Stimulated activated CD4-positive, alpha-beta T cell treated with anti-CD3 and anti-CD28 coated beads, Interleukin-1b, Interleukin-23, amount 100 ng/mL, for 1 hour (primary cell): ENCODE measurements at places on chromosomes 7 and 10.

DNA sequence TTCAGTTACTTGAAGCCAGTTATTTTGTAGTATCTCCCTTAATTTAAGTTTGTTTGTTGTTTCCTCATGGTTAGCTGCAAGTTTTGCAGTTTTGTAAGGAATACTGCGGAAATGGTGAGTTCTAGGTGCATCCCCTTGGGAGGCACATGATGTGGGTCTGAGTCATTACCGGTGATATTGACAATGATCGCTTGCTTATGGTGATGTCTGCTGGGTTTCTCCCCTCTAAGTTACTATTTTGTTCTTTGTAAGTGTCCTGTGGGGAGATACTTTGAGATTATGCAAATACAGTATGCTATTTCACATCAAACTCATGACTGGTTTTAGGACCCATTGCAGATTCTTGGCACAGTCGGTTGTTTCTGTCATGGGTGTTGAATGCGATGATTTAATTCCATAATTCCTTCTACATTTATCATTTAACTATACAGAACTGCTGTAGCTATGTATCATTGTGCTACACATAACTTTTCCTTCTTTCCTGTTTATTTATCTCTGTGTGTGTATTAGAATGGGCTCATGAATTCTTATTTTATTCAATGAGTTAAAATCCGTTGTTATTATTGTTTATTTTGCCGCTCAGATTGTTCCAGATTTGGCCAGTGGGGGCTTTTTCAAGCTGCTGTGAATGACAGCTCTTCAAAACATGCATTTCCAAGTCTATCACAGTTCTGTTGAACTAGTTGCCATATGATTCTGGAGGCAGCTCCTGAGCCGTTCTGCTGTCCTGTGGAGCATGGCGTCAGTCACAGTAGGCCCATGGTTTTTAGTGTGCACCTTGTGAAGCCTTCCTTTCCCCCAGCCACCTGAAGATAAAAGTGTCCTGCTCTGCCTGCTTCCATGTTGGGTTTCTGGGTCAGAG lies 18.4 kb downstream of the TSPAN14 start:
- DNase-seq: no peak

DNA sequence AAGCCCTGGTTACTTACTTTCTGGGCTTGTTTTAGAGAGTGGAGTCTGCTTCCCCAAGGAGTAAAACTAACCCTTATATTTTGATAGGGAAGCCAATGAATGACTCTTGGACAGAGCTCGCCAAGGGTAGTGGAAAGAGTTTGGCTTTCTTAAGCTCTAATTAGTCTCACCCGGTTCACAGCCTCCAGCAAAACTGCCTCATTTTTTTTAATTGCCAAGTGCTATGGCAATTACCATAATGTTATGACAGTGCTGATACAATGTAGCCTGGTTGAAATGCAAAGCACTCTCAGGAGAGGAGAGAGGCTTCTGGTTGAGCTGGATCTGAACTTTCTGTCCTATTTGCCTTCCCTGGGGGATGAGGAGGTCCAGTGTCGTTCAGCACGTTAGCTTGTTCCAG lies 376.1 kb upstream of the CHRM2 start:
- no peak for DNase-seq

GRCh38 chr7:31098642-31099360 lies 46.7 kb downstream of the ADCYAP1R1 start:
- DNase-seq: no peak

DNA sequence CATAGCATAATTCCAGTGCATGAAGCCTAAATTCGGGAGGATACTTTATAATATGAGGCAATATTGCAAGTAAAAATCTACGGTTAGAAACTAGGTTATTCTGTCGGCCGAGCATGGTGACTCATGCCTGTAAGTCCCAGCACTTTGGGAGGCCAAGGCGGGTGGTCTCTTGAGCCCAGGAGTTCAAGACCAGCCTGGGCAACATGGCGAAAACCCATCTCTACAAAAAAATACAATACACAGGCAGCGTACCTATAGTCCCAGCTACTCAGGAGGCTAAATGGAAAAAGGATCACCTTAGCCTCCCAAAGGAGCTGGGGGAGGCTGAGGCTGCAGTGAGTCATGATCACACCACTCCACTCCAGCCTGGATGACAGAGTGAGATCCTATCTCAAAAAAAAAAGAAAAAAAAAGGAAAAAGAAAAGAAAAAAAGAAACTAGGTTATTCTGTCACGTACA lies 14.2 kb downstream of the SKAP2 start:
- no peak for DNase-seq

GRCh38 chr7:55569797-55570196 lies 2.5 kb downstream of the VOPP1 start:
- DNase-seq: no peak

GRCh38 chr7:106462365-106462859 lies 177.6 kb upstream of the NAMPT start:
- DNase-seq: no peak

GRCh38 chr7:41792120-41792519 lies 89.2 kb upstream of the INHBA start:
- DNase-seq: no peak

DNA sequence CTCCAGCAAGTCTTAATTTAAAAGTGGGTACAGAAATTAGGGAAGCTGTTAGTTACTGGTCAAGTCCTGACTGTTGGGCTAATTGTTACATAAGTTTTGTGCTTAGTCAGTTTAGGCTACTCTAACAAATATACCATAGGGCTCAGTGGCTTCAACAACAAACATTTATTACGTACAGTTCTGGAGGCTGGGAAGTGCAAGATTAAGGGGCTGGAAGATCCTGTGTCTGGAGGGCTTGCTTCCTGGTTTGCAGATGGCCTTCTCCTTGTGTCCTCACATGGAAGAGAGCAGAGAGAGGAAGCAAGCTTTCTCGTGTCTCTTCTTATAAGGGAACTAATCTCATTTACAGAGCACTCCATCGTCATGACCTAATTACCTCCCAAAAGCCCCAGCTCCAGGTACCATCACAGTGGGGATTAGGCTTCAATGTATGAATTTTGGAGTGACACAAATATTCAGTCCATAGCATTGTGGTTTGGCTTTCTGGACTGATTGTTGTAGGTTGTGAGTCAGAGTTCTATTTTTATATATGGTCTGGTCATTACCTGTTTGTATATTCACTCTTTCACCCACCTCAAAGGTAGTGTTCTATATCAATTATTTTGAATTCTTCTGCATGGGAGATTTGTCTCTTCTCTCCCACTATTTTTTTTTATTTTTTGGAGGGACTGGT lies 17.1 kb downstream of the ST7 start:
- DNase-seq: no peak

DNA sequence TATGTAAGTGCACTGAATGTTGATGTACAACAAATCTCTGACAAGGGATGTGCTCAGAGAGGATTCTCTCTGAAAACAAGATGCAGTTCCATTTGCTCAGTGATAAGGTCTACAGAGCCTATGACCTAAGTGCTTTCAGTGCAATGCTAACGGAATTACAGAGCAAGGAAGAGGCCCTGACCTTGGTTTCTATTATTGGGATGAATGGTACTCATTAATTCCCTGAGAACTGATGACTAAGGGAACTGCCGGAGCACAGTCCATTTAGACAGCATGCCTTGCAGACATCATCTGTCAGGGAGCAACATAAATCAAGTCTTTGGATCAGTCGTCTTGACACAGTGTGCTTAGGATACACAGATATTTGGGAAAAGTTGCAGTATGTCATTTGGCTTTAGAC lies 340.8 kb downstream of the PHTF2 start:
- no peak for DNase-seq

GRCh38 chr10:58341947-58342346 lies 7.1 kb downstream of the UBE2D1 start:
- DNase-seq: no peak

DNA sequence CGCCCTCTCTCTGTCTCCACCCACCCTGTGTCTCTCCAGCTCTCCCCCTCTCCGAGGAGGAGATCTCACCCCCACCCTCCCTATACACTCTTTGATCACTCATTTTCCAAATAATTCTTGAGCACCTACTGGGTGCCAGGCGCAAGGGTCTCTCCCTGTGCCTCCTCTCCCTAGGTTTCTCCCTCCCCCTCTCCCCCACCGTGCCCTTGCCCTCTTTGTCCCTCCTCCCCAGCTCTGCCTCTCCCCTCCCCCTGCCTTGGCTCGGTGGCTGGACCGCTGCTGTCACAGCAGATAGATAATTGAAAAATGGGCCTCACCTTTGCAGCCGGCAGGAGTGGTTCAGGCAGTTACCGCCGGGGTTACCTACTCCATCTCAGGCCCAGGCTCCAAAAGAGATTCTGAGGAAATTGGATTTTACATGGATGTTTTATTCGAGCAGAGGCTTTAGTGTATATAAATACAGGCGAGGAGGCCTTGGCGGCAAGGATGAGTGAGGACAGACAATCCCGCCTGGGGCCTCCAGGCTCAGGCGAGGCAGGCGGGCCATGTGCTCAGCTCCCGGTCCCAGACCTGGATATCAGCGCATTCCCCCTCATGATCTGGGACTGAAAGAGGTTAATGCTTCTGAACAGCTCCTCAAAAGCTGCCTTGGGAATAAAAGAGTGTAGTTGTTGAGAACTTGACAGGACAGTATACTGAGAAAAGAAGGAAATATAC lies 60.8 kb upstream of the BTRC start:
- DNase-seq: no peak

DNA sequence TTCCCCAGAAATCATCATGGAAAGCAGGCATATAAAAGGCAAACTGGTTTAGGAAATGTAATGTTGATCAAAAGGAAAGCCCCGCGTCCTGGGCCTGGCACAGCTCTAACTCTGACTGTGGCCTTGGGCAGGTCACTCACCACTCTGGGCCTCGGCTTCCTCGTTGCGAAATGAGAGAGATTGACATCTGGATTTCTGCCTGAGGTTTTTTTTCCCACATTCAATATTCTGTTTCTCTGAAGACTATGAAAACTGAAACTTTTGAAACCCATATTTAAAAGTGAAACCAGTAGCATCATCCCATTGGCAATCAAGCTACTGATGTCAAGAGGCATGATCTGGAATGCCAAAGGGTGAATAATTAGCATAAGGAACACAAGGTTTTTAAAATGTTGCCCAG lies 369.7 kb upstream of the NPVF start:
- DNase-seq: no peak

GRCh38 chr10:96468845-96469244 lies 44.9 kb downstream of the TLL2 start:
- DNase-seq: no peak

DNA sequence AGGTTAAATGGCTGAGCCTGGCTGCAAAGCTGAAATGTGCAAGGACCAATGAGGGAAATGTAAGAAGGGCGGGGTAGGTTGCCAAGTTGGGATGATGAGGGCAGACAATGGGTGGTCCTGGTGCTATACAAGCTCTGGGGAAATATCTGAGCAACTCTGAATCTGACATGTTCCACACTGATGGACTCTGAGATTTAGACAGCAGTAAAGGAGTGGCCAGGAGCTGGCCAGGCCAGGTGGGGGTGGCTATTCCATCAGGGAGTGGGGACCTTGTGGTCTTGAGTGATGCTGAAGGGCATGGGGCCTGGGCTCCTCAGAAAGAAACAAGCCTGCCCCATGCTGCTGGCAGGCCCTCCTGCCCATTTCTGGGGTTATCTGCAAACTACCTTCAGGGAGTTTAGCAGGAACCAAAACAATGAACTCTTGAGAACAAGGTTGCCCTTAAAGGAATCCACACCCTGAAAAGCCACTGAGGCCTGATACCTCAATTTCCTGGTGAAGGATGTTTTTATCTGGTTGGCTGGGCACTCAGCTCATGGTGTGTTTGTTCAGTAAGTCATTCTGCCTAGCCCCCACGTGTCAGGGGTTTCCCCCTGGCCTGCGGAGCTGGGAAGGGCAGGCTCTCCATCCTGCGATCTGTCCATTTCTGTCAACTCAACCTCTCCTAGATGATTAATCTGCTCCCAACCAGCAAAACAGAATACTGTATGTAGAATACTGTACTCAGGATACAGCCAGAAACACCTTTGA lies 143.3 kb upstream of the TNS3 start:
- DNase-seq: no peak

DNA sequence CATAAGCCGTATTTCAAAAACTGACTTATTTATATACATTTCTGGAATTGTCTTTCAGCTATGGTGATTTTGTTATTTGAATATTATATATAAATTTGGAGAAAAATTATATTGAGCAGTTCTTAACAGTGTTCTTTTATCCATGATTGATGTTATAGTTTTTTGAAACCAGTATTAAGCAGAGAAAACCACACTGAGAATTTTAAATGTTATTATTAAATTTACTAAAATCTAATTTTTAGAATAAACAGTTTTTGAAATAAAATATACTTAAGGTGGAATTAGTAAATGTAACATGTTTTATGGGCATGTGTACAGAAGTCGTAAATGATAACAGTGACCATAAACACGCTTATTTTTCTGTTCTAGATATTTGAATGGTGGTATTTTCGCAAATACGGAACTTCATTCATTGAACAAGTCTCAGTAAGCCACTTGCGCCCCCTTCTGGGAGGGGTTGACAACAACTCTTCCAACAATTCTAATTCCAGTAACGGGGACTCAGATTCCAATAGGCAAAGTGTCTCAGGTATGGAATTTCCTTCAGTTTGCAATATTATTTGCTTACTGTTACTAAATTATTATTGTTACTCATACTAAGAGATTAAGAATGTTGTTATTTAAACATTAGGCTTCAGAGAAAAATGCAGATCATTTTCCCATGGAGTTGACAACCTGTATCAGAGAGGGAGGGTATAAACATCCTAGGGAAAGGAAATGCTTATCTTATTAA lies 166.1 kb downstream of the ST7 start:
- peak; percentile 70 for DNase-seq

GRCh38 chr10:71598621-71599055 lies 120.9 kb downstream of the C10orf105 start:
- no peak for DNase-seq

DNA sequence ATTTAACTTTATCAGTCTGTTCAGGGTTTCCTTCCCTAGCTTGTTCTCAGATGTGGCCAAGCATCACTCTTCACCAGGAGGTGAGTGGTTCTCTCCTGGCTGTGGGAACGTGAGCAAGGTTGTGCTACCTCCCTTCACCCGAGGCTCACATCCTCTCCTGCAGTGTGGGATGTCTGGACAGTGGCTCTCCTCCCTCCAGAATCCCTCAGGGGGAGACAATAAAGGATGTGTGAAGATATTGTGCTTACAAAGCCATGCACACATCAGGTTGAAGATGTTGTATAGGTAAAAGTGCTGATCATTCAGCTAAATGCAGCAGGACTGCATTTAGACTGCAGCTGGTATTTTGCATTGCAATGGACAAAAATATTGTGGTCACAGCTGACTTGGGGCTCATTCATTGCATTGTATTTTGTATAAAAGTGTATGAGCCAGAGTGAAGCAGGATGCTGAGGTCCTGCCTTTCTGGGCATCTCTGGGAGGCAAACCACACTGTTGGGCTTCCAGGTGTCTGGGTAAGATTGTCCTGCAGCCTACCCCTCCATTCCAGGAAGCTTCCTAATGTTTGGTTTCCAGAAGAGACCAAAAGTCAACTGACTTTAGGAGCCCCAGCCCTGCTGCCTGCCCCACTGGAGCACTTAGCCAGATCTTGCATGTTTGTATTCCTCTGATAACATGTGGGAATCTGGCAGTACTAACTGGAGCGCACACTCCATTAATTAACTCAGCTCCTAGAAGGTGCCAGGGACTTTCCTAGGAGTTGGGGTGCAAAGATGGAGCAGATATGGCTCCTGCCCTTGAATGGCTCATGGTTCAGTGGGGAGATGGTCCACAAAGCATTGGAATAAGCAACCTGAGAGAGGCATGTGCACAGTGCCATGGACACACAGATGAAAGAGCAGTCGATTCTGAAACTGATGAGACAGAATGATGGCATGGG lies 292.5 kb upstream of the ZNF32 start:
- no peak for DNase-seq

GRCh38 chr7:122746948-122747347 lies 44.2 kb upstream of the RNF148 start:
- DNase-seq: no peak
